GM12878 (cell line): ENCODE measurements at places on chromosomes 6 and 20. TPM values are rescaled to one million over a fixed set of nuclear protein-coding genes. Genes with fewer than 3 reads are reported as not detected.

ULBP1 gene
- not detected in 2 replicates for total RNA-seq

STMND1 gene
- total RNA-seq, result not detected in 2 replicates

DNA sequence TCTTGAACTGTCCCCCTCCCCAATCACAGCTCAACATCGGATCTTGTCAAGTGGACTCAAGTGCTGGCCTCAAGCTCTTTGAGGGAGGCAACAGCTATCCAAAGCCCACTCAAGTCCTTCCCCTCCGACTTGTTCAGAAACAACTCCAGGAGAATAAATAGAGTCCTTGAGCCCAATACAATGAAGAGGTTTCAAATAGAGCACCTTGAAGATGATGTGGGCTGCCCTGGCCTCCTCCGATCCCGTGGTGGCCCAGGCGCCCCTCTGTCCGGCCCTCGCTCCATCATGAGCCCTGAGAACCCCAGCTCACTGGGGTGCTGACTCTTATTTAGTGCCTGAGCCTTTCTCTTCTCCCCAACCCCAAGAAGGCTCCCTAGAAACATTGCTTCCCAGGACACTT lies 164.3 kb upstream of the PMEPA1 start:
- no peak for DNase-seq

GRCh38 chr20:59738851-59739250 lies 134.5 kb downstream of the PHACTR3 start:
- DNase-seq, result no peak

GRCh38 chr6:31736021-31736767 lies at the start of gene CLIC1:
Gene CLIC1 (minus strand): TSS chr6:31736530. CDS start chr6:31736300, 230 bp downstream.
- DNase-seq, result peak; percentile 55

TAB2 gene
- 38.1 and 38.4 TPM in 2 replicates for total RNA-seq

NAA20 gene
- 61.5 and 65.1 TPM in 2 replicates for total RNA-seq

ALDH5A1 gene
- total RNA-seq, result 13.8 and 15.3 TPM in 2 replicates

- DNase-seq, result no peak
Observed at GRCh38 chr20:49973981-49974380, 8.8 kb upstream of the SNAI1 start.

TSBP1 gene
- total RNA-seq, result not detected in 2 replicates

DNA sequence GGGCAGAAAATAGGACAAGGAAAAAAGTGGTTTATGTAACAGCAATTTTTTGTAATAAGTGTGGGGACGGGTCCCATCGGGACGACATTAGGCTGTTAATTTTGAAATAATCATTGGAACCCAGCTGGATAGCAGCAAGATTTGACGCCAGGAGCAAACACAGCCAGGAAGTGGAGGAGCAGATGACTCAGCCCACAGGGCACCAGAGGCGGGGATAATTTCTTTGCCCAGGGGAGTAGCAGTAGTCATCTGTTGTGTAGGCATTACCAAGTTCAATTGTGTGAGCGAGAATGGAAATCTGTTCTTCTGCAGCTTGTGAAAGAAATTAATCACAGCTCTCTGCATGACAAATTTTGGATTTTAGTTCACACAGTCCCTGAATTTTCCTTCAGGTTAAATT lies 22.6 kb upstream of the RIN2 start:
- DNase-seq, result peak; percentile 3

- no peak for DNase-seq
Observed at GRCh38 chr20:376750-377149, 3.8 kb upstream of the TRIB3 start.

SASH1 gene
- 0.21 and 0.45 TPM in 2 replicates for total RNA-seq

HLA-DQB1 gene
- total RNA-seq, result 119 and 121 TPM in 2 replicates

EFCAB8 gene
- 0.05 and 0.18 TPM in 2 replicates for total RNA-seq

- DNase-seq, result no peak
Observed at GRCh38 chr6:160917572-160917971, 74.0 kb upstream of the MAP3K4 start.

DNA sequence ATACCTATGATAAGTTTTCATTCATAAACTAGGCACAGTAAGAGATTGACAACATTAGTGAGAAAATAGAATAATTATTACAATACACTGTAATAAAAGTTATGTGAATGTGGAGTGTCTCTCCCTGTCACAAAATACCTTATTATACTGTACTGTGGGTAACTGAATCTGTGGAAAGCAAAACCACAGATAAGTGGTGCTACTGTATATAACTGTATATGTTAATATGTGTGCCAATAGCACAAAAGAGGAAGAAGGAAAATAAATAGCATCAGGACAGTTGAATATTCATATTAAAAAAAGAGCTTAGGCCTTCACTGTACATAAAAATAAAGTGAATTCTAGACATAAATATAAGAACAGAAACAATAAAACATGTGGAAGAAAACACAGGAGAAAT lies 243.5 kb downstream of the CDKAL1 start:
- DNase-seq, result no peak
